ENCODE measurements at places on chromosomes 2 and 18. TPM values are rescaled to one million over a fixed set of nuclear protein-coding genes. Genes with fewer than 3 reads are reported as not detected.

The CTAGE1 gene
- total RNA-seq: under 0.01 TPM

The BCL11A gene
- 1.7 TPM for total RNA-seq

The SLC35F5 gene
- 106 TPM for total RNA-seq

The METTL21A gene
- total RNA-seq: 11.4 TPM

The IL36RN gene
- total RNA-seq: not detected

The NEB gene
- under 0.01 TPM for total RNA-seq

The RND3 gene
- total RNA-seq: 331 TPM

The LIPG gene
- total RNA-seq: under 0.01 TPM

- DNase-seq: no peak
- no peaks in the 10 kb centered on the region for H3K4me1 ChIP-seq
- peaks cover 7% of the 10 kb centered on the region for H3K36me3 ChIP-seq
- no peak overlapping the region for H3K4me3 ChIP-seq
- H3K27me3 ChIP-seq: no peaks in the 10 kb centered on the region
Observed at GRCh38 chr2:31943636-31944225, 67.1 kb downstream of the MEMO1 start.

DNA sequence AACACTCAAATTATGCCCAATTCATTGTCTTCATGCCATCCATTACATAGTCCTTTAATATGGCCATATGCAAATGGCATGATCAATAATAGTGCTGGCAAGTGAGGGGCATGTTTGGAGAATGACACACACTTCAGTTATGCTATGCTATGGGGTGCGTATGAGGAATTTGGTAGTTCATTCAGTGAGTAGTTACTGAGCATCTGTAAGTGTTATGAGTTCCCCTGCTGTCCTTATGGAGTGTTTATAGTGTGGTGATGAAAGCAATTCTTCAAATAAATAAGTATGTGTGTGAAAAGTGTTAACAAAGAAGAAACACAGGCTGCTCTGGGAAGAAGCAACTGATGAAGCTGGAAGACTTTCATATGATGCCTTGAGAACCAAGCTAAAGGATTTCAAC lies 383.7 kb upstream of the SLC14A2 start:
- peak overlapping the region; percentile 66 for H3K27ac ChIP-seq
- no peak overlapping the region for H3K4me3 ChIP-seq
- H3K36me3 ChIP-seq: no peaks in the 10 kb centered on the region
- peak; percentile 52 for DNase-seq
- peaks cover 6% of the 10 kb centered on the region for H3K27me3 ChIP-seq

DNA sequence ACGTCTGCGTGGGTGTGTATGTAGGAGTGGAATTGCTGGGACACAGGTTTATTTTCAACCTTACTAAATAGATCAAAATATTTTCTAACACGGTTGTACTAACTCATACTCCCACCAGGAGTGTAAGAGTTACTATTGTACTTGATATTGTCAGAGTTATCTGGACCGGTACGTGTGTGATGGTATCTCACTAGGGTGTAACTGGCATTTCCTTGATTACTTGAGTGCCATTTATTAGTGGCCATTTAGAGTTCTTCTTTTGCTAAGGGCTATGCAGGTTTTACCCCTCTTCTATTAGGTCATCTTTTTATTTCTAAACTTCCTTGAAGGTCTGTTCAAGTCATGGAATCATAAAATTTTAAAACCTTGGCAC lies 33.5 kb downstream of the CENPO start:
- H3K36me3 ChIP-seq: peaks cover 24% of the 10 kb centered on the region
- no peaks in the 10 kb centered on the region for H3K27me3 ChIP-seq
- H3K4me1 ChIP-seq: no peaks in the 10 kb centered on the region
- no peak for DNase-seq
- H3K4me3 ChIP-seq: no peak overlapping the region

DNA sequence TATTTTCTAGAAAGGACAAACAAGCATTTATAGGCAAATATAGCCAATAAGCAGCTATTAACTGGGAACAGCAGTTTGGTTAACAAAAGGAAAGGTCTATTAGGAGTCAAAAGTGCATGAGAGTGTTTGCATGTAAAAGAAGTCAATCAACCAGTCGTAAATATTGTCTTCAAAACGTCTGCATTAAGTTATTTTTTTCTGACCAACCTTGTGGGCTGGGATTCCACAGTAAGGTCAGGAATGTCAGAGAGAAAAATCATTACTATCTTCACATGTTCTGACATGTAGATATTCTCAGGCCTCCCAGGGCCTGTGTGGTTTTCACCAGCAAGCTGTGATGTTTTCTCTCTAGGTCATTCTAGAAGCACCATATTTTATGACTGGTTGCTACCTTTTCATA lies 922.5 kb downstream of the SUCLG1 start:
- no peaks in the 10 kb centered on the region for H3K36me3 ChIP-seq
- no peak for DNase-seq
- H3K27me3 ChIP-seq: no peaks in the 10 kb centered on the region
- H3K4me1 ChIP-seq: no peaks in the 10 kb centered on the region
- no peak overlapping the region for H3K27ac ChIP-seq

GRCh38 chr18:69559604-69560003 lies 158.9 kb downstream of the DOK6 start:
- H3K27me3 ChIP-seq: no peaks in the 10 kb centered on the region
- H3K4me1 ChIP-seq: no peaks in the 10 kb centered on the region
- no peak overlapping the region for H3K27ac ChIP-seq
- H3K36me3 ChIP-seq: no peaks in the 10 kb centered on the region
- DNase-seq: no peak

DNA sequence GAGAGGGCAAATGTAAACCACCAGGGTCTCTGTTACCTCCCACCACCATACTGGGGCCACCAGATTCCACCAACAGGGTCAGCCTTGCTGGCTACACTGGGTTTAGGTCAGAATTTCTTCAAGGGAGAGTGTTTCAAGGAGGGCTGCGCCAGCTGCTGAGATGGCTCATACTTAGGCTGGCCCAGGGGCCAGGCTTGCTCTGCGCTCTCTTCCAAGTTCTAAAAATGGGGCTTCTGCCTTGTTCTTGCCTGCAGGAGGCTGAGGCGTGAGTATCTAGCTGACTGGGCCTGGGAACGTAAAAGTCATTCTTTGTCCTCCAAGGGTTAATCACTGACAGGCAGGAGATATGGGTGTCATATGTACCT lies 28.1 kb downstream of the MRPL33 start:
- H3K27me3 ChIP-seq: no peaks in the 10 kb centered on the region
- peak overlapping the region; percentile 93 for H3K27ac ChIP-seq
- H3K4me3 ChIP-seq: no peak overlapping the region
- peaks cover 48% of the 10 kb centered on the region for H3K4me1 ChIP-seq
- DNase-seq: no peak

DNA sequence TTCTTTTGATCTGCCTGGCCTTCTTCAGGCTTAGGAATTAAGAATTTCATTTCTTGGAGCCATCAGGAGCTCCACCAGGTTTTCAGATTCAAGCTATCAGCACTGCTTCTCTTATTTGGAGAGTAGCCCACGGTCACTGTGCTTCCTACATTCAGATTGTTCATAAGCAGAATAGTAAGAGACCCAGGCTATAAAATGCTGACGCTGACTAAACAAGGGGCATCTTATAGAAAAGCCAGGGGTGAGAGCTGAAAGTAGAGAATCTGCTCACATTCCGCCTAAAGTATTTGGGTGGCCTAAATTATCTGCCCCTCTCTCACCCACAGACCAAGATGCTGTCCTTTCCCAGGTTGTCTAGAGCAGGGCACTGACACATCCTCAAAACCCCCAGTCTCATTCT lies 120.3 kb upstream of the SULT1C3 start:
- H3K36me3 ChIP-seq: no peaks in the 10 kb centered on the region
- no peaks in the 10 kb centered on the region for H3K27me3 ChIP-seq
- H3K4me1 ChIP-seq: no peaks in the 10 kb centered on the region
- H3K4me3 ChIP-seq: no peak overlapping the region
- no peak overlapping the region for H3K27ac ChIP-seq
- no peak for DNase-seq

DNA sequence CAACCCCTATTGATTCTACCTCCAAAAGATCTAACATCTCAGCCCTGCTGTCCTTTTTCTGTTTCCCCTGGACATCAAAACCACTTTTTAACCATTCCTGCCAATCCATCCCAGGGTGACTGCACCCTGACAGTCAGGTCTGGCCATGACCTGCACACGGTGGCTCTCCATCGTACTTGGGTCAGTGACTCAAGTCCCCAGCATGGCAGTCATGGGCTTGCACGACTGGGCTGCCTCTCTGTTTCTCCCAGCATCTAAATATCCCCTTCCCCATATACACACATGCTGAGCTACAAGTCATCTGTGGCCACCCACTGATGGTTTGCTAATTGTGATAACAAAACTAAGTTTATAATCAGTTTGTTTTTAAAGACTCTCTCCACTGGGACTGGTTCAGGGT lies 6.6 kb downstream of the NCK2 start:
- 0 out of 2 replicates have a peak, but pooled peaks cover 1% of the 10 kb centered on the region for H3K36me3 ChIP-seq
- H3K4me3 ChIP-seq: no peak overlapping the region
- no peak overlapping the region for H3K27ac ChIP-seq
- DNase-seq: no peak
- H3K27me3 ChIP-seq: no peaks in the 10 kb centered on the region
- H3K4me1 ChIP-seq: peaks cover 3% of the 10 kb centered on the region

DNA sequence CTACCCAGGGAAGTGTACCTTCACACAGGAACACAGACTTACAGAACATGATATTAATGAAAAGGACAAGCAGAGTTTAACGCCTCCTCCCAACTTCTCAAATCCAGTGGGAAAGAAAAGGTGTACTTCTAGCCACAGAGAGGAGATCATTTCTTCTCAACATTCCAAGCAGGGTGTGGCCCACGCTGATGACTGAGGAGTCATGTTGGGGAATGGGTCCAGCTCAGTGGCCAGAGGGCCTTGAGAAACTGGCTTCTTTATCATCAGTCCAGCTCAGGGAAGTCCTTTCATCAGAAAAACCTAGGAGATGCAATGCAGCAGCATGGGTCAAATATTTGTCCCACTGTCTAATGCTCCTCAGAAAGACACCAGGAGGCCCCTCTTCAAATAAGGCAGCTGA lies 63.0 kb downstream of the RBM43 start:
- no peak overlapping the region for H3K27ac ChIP-seq
- H3K4me1 ChIP-seq: no peaks in the 10 kb centered on the region
- no peak overlapping the region for H3K4me3 ChIP-seq
- DNase-seq: no peak

DNA sequence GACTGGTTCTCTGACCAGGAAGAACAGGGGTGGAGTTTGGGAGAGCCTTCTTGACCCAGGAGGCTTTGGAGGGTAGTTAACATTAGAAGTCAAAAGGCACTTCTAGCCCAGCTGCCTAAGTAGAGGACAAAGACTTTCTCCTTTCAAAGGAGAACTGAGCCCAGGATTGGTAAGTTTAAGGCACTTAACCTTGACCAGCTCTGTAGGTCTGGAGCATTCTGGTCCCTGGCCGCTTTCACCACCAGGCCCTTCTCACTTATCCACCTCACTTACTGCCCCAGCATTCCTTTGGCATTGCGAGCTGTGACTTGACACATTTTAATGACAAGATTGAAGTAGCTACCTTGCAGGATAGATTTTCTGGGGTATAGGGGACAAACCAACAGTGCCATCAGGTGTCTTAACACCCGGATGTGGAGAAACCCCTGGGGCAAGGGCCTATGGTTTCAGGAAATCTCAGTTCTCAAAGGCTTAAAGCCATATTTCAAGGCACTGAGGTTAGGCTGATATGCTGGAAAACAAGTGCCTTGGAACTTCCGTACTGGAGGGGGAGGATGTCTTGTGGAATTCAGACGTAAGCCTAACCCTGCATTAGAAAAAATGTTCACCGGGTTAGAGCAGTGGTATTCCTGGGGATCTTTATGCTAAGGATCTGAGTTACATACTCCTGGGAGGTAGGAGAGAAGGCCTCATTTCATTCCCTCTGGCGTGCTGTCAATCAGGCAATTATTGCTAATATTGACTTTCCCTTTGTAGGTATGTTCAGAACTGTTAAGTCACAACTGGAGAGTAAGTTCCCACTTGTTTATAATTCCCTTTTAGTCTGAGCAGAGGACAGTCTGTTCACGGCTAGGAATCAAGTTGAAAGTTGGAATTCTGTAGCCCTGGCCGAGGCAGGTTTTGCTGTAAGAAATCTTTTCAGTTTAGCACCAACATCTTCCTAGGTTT lies 4.3 kb downstream of the C2orf68 start:
- no peak overlapping the region for H3K27ac ChIP-seq
- no peak for DNase-seq
- H3K4me1 ChIP-seq: peaks cover 19% of the 10 kb centered on the region
- H3K4me3 ChIP-seq: no peak overlapping the region

DNA sequence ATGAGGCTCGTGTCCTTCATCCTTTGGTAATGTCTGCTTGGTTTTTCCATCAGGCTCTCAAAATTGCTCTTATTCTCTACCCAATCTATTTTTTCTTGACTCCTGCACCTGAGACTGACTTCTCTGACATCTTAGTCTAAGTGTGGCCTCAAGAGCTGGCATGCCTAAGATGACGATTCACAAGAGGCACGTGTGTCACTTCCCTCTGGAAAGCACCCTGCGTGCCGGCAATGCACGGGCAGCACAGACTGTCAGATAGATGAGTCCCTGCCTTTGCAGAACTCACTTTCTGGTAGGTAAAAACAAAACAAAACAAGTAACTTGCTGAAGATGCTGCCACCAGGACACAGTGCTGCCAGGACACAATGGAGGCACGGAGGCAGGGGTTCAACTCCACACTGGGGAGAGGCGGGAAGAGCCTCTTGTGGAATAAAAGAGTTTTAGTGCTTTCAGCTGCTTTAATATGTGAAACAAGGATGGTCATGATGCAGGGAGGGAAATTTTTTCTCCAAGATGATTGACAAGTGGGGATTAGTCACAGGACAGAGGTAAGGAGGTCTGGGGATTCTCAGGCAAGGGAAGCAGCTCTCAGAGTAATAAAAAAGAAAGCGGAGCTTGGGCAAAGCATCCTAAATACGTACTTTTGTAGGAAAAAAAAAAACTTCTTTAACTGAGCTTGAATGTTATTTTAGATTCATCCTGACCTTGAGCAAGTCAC lies 27.3 kb downstream of the CYB5A start:
- H3K4me3 ChIP-seq: no peak overlapping the region
- peaks cover 6% of the 10 kb centered on the region for H3K36me3 ChIP-seq
- no peak overlapping the region for H3K27ac ChIP-seq
- peaks cover 1% of the 10 kb centered on the region for H3K4me1 ChIP-seq
- H3K27me3 ChIP-seq: no peaks in the 10 kb centered on the region

DNA sequence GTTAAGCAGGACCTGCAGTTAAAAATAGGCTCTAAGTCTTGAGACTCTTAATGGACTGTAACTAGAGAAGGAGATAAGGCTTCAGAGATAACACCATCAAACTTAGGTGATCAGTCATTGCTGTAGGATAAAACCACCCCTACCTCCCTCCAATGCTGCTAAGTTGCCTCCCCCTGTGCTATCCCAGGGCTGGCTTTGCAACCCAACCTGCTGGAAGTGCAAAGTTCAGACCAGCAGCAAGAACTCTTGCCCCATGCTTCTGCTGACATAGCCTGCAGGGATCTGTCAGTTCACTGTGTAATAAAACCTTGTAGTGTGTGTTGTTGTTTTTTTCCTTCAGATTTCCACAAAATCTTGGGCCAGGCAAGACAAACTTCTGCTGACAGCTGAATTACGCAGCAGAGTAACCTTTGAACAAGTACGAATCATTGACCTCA lies 57.4 kb upstream of the EPB41L3 start:
- H3K4me3 ChIP-seq: no peak overlapping the region
- H3K4me1 ChIP-seq: no peaks in the 10 kb centered on the region
- no peak overlapping the region for H3K27ac ChIP-seq
- H3K36me3 ChIP-seq: no peaks in the 10 kb centered on the region
- DNase-seq: no peak
- H3K27me3 ChIP-seq: no peaks in the 10 kb centered on the region
